NCI-H82 (cell line): ENCODE measurements at places on chromosomes 1 and 21.

DNA sequence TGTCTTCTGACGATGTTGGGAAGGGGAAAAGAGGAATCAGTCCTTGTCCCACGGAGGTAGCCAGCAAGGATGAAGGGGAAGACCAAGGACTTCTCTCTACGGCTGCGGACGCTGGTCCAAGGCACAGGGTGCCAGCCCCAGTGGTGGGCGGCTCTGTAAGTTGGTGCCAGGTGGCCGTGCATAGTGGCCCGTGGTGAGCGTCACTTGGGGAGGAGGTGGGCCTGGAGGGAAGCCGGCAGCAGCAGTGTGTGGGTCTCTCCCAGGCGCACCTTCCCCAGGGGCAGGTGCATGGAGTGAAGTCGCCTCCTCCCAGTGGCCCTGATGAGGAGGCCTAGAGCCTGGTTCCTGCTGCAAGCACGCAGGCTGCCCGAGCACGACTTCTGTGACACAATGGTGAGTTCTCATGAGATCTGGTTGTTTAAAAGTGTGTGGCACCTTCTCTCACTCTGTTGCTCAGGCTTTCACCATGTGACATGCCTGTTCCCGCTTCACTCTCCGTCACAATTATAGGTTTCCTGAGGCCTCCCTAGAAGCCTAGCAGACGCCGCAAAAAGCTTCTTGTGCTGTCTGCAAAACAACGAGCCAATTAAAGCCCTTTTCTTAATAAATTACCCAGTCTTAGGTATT is 43.6 kb upstream of the TIAM1 start:
- DNase-seq: no peak

DNA sequence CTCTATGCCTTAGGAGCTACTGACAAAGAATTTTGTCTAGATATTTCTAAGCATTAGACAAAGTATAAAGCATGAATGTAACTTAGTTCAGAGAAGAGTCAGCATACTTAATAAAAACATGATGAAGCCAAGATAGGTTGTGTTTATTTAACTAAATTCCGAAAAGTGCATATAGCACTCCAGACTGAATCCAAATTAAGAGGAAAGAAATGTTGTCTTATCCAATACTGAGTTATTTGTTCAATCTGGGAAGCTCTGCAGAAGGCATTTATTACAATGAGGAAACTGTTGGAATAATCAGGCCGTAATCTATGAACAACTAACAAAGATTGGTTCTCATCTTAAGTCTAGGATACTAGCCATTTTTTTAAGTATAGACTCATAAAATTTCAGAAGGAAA is 100.2 kb downstream of the TNFSF18 start:
- DNase-seq: no peak

DNA sequence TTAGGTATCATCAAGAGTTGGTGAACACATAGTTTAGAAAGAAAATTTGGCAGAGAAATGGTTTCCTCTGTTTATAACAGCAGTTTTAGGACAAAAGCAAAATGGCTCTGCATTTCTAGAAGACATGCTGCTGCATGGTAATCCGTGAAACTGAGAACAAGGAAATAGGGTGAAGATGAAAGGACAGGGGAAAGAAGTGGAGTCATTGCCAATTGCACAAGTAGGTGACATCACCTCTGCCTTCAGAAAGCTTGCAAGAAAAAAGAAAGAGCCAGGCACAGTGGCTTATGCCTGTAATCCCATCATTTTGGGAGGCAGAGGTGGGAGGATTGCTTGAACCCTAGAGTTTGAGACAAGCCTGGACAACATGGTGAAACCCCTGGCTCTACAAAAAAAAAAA is 217.6 kb downstream of the LMX1A start:
- no peak for DNase-seq

- no peak for DNase-seq
Observed at GRCh38 chr1:14741082-14741481, 142.6 kb downstream of the KAZN start.

- peak; percentile 59 for DNase-seq
Observed at GRCh38 chr1:47416319-47417169, 459 bp downstream of the FOXE3 start.

DNA sequence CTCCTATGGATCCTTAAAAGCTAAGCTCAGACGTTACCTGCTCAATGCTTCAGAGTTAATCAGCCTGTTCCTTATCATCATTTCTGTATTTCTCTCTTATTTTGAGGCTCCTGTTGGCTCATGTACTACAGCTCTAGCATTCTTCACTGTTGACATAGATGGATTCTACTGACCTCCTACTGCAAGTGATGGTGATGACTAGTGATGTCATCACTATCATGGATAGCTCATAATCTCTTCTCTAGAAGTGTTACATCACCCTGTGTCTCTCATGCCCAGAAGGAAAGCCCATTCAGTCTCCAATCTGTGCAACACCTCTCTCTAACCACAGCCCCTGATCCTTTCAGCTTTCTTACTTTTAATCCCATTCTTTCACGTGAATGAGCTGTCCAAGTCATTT is 168.2 kb upstream of the DPT start:
- no peak for DNase-seq
